ENCODE measurements at places on chromosomes 1 and 21.

DNA sequence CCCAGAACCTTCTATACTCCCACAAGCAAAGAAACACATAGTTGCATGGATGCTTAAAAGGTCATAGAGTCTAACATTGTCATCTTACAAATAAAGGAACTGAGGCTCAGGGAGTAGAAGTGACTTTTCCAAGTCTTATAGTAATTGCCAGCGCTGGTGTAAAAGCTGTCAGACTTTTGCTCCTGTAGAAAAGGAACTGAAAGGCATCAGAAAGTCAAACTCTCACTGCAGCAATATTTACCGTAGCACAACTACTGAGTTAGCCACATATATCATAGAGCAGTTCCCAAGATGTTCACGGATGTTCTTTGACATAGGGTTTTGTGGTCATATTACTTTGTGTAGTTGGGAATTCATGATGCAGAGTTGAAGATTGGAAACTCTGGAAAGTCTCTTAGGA, 16.6 kb upstream of the USP24 start:
- DNase-seq = no peak

- DNase-seq = no peak
Measured at GRCh38 chr21:31042080-31042464, 3.8 kb upstream of the KRTAP19-8 start.

- no peak for DNase-seq
Measured at GRCh38 chr1:3604468-3604974, 6.8 kb downstream of the MEGF6 start.

- no peak for DNase-seq
Measured at GRCh38 chr21:27953340-27954045, 986.6 kb upstream of the ADAMTS5 start.

DNA sequence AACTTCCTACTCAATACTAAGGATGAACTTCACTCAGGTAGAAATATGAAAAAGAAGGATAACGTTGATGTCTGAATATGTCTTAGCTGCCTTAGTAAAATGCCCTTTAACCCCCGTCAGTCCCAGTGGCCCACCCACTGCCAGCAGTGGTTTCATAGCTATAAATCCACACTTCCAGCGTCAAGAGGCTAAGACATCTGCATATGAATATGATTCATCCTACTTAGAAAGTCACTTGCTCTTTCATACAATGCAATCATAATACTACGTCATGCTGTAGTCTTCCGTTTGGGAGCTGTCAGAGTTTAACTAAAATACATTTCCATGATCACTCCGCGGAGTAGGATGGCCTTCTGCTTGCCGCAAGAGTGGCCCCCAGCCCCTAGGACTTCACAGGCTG, 247.3 kb downstream of the SDCCAG8 start:
- no peak for DNase-seq

Data from stimulated activated CD4-positive, alpha-beta T cell treated with anti-CD3 and anti-CD28 coated beads, Interleukin-12 subunit alpha, Interleukin-12 subunit beta, amount 100 ng/mL, for 24 hours (primary cell).